ENCODE measurements at places on chromosomes 7 and 10.

DNA sequence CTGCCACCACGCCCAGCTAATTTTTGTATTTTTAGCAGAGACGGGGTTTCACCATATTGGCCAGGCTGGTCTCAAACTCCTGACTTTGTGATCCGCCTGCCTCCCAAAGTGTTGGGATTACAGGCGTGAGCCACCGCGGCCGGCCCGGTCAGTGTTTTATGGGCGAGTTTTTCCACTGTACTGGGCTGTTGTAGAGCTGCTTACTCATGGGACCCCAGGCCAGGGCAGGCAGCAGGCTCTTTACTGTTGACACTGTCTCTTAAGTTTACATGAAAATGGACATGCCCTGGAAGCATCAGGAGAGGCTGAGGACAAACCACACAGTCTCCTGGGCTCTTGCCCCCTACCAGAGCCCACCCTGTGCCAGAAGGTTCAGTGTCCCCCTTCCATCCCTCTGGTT is 11.2 kb downstream of the NACAD start:
- DNase-seq = no peak

DNA sequence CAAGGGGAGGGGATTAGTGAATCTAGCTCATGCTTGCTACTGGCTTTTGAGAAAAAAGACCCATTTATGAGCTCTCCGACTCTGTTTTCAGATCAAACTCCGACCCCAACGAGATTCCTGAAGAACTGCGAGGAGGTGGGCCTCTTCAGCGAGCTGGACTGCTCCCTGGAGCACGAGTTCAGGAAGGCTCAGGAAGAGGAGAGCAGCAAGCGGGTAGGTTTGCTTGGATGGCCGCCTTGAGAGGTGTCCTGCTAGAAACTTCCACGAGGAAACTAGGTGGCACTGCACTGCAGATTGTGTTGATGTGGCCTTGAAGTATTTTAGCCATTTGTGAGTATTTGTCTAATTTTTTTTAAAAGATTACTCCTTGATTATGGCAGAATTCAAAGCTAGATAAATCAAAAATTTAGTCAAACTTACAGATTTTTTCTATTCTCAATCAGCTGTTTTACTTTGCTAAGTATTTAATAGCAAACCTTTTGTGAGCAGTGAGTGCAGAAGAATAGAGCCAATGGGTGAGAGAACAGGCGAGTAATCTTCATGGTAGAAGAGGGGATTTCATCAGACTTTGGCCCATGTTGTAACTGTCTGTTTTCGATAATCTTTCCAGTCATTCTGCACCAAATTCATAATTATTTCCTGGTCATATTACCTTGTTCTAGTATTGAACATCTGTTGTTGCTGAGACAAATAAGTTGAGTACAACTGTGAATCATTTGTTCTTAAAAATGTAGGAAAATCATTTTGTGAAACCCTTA is 95.4 kb downstream of the CREB5 start:
- DNase-seq = no peak

DNA sequence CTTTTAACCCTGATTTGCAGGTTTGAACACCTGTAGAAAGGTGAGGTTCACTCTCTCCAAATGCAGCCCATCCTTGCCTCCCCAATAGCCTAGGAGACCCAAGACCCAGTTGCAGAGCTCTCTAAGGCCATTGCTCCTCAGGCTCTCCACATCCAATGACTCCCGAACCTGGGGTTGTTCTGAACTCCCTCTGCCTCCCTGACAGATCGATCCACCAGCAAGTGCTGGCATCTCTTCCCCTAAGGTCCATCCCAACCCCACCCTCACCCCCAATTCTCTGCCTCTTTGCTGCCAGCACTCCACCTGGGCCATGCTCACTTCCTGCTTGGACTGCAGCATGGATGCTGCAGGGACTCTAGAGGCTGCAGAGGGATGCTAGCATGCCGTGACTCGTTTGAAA is 19.3 kb upstream of the FAM170B start:
- DNase-seq = no peak

- DNase-seq = no peak
Observed at GRCh38 chr7:3089493-3089892, 45.8 kb upstream of the CARD11 start.

- DNase-seq = no peak
Observed at GRCh38 chr7:43198599-43199090, 86.2 kb downstream of the HECW1 start.

DNA sequence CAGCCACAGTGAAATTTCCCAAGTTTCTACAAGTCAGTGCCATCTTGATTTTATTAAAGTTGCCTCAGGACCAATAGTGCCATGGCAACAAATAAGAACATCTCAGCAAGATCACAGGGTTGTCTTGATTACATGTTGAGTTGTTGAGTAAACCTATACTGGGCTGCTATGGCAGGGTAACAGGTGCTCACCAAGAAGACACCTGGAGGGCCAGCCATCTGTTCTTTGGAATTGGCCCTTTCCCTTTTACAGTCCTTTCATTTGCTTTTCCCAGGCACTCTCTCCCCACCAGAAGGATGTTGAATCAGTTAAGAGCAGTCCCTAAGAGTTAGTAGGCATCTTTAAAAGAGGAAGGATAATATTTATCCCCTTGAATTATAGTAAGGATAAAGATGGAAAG is 582.0 kb downstream of the TNS3 start:
- DNase-seq = no peak
